ENCODE measurements at places on chromosomes 7 and 10.
A peak's percentile ranks its signal among the peaks of the same experiment; 100 is the strongest.

GRCh38 chr7:127768241-127768640 is 116.2 kb downstream of the SND1 start:
- no peak for DNase-seq

DNA sequence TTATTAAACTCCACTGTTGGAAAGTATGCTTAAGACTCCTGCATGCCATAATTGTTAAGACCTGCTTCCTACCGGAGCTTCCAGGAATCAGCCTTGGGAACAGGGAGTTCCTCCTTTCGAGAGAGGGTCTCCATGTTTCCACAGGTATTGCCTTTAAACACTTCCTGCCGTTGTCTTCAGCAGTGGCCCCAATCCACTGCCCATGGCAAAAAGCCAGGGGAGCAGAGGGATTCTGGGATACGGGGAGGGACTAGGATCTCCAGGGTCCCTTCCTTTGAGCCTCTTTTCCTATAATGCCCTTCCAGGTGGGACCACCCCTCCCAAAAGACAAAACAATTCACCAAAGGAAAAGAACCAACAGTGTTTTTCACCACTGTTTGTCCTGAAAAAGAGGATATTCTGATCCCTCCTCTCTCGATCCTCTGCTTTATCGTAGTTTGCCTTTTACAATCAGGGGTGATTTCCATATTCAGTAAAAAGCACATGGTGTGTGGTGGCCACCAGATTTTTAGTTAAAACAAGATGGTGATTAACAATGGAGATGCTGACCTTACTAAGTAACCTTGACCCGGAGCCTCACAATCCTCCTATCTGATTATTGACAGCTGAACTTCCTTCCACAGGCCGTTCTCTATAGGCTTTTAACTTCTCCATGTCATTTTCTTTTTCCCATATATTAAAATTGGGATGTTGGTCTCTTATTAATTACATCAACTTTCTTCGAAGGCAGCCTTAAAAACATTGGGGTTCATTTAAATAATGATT is 36.0 kb downstream of the LRRC72 start:
- no peak for DNase-seq

DNA sequence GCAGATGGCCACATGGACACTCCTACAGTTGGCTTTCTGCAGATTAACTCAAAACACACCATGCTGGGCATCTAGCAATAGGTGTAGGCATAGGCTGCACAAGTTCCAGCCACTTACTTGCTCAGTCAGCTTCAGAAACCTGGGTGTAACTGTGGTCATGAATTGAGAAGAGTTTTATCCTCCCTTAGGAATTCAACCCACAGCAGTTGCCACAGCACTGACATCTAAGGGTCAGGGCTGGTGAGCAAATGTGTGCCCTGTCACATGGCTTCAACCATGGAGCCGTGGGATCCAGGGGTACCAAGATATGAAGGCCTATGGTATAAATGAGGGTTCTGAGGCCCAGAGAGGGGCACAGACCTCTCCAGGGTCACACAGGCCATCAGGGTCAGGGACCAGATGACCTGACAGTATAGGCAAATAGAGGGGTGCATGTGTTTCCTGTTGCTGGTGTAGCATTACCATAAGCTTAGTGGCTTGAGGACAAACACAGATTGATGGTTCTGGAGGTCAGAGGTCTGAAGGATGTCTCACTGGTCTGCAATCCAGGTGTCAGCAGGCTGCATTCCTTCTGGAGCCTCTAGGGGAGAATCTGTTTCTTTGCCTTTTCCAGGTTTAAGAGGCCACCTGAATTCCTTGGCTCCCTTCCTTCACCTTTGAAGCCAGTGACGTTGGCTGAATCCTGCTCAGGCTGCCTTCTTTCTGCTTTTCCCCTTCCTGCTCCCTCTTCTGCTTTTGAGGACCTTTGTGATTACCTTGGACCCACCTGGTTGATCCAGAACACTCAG is 24.1 kb downstream of the MINDY4 start:
- DNase-seq, result no peak

GRCh38 chr7:17498230-17498629 is 199.8 kb downstream of the AHR start:
- no peak for DNase-seq

- no peak for DNase-seq
These were observed 132.6 kb downstream of the MAPK8 start for GRCh38 chr10:48439031-48439430.

GRCh38 chr7:134545380-134545779 is 3.5 kb upstream of the AKR1B15 start:
- DNase-seq, result no peak

GRCh38 chr7:79037001-79037400 is 416.5 kb downstream of the MAGI2 start:
- no peak for DNase-seq

GRCh38 chr7:124162667-124163066 is 129.8 kb upstream of the TMEM229A start:
- no peak for DNase-seq

GRCh38 chr10:930625-931325 is 730 bp downstream of the LARP4B start:
- peak; percentile 18 for DNase-seq

- DNase-seq, result no peak
These were observed 876 bp downstream of the DNAH11 start for GRCh38 chr7:21543528-21544302.

- no peak for DNase-seq
These were observed 239.1 kb downstream of the ZMYND11 start for GRCh38 chr10:374354-374753.

DNA sequence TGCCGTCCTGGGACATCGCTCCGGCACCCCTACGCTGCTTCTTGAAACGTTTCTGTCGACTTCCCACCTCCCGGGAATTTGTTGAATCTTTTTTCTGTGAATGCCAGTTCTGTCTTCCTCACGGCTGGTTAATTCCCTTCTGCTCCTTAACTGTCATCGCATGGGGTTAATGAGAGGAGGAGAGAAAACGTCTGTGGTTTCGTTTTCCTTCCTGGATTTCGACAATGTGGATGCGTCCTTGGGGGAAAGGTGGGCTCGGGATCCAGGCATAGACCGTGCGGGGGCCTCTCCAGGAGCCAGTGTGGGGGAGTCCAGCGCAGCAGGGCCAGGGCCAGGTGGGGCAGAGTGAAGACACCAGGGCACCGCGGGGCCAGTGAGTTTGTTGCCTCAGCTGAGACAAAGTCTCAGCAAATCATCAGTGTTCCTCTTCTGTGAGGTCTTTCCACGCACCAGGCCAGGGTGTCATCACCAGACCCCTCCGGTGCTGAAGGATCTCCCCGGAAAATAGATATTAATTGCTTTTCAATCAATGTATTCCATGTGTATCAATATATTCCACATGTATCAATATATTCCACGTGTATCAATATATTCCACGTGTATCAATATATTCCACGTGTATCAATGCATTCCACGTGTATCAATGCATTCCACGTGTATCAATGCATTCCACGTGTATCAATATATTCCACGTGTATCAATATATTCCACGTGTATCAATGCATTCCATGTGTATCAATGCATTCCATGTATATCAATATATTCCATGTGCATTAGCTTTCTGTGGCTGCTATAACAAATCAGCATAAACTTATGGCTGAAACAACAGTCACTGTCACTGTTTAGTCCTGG is 33.7 kb upstream of the CFAP46 start:
- DNase-seq, result no peak

GRCh38 chr7:36224934-36225858 is 72.1 kb downstream of the EEPD1 start:
- DNase-seq, result no peak

DNA sequence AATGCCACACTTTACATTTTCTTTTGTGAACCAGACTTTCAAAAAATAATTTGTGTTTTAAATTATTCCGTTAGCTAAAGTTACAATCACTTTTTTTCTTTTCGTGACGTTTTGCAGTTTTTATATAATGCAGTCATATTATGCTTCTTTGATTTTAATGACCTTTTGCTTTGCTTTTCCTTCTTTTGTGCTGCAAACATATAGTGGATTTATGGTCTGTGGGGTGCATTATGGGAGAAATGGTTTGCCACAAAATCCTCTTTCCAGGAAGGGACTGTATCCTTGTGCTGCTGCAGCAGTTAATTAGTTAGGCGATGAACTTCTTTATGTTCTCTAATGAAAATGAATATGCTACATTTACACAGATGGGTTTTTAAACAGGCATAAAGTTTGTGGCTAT is 117.4 kb downstream of the MAPK8 start:
- DNase-seq, result no peak

DNA sequence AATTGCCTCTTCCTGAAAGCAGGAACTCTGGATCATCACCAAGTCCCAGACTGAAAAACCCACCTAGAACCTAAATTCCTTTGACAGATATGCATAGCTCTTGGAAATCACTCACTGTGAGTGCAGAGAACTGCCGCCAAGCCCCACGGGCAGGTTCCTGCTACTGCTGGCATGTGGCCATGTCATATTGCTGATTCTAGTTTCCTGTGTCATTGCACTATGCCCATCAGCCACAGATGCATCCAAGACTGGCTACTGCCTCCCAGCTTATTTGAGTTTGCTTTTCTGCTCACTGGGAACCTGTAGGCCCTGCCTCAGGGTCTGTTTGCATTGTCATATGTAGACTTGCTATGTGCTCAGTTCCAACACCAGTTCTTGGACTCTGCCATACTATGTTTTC is 786.0 kb downstream of the GRID1 start:
- DNase-seq, result no peak

DNA sequence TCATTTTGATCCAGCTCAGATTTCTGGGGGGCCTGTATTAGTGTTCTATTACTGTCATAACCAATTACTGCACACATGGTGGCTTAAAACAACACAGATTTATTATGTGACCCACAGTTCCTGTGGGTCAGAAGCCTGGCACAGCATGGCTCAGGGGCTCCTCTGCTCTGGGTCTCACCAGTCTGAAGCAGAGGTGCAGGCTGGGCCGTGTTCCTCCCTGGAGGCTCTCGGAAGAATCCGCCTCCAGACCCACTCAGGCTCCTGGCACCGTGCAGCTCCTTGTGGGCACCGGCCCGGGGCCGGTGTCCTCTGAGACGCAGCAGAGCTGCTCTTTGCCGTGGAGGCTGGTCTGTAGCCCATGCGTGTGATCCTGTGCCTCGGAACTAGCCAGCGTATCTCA is 61.5 kb downstream of the RAMP3 start:
- no peak for DNase-seq

DNA sequence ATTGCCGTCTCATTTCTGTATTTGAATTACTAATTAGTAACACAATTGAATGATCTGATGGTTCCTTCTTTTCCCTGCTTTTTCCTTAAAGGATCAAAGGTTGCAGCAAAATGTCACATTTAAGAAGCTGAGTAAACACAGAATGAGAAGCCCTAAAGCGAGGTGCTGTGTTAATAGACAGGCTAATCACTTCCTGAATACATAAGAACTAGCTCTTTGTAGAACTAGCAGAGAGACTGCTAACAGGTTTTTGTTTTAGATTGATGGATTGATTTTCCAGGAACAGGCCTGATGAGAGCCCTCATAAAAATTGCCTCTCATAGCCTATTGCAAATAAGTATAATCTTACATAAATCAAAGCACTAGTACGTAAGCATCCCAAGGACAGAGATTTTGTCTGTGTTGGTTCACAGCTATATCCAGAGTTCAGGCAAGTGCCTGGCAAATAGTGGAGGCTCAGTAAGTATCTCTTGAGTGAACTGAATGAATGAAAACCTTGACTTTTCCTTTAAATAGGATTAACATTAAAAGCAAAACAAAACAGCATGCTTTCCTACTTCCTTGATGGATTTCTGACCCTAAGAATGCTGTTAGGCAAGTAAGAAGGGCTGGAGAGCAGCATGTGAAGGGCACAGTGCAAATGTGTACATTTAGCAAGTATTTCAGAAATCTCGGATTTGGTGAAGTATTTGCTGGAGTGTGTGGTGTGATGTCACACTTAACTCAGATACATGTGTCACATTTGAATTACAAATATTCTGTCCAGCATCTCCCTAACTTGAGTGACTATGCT is 3.3 kb downstream of the TMEM229A start:
- no peak for DNase-seq

DNA sequence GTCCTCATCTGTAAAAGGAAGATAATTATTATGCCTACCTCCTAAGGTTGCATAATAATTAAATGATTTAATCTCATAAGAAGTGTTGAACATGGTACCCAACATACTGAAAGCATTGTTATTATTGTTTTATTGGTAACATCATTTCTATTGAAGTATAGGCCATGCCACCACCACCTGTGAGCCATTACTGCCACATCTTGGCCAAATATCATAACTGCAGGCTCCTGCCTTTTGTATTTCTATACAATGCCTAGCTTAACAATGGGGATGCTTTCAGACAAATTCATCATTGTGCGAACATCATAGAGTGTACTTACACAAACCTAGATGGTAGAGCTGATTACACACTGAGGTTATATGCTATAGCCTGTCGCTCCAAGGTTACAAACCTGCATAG is 61.1 kb upstream of the NPSR1 start:
- no peak for DNase-seq

DNA sequence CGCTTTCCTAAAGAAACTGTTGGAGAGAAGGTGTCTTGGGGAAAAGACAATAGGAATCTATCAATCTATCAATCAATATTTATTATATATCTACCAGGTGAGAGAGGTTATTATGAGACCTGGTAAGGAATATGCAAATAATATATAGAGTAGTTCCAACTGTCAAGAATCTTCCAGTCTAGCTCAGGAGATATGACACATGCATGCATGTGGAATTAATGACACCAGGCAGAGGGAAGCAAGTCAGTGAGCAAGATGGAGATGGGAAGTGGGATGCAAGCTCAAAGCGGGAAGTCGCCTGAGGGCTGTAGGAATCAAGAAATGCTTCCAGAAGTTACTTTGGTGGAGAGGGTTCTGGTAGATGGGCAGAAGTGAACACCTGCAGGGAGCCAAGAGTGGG is 187.4 kb upstream of the NRP1 start:
- no peak for DNase-seq

GRCh38 chr10:44398747-44399658 is 14.1 kb upstream of the CXCL12 start:
- no peak for DNase-seq

GRCh38 chr10:124675261-124675660 is 68.9 kb downstream of the FAM53B start:
- DNase-seq, result no peak

DNA sequence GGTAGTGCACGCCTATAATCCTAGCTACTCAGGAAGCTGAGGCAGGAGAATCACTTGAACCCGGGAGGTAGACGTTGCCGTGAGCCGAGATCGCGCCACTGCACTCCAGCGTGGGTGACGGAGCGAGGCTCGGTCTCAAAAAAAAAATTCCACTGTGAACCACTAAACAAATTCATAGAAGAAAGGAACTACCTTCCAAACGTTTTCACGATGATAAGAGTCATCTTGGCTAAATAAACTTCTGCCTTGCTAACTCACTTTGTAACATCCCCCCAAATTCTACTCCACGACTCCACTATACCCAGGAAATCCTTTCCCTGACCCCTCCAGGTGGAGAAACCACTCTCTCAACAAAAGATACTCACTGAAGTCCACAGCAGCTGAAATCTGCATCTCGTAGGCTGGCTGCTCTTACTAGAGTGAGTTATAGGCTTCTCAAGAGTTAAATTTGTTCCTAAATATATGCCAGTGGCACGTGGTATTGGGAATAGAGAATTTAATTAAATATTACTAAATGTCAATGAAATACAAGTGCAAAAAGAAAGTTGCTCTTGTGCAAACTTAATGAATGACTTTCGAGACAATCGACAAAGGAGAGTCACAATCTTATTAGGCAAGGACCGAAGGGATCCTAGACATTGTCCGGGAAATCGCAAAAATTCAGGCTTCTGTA is 1.6 kb upstream of the GTF2I start:
- peak; percentile 35 for DNase-seq

- DNase-seq, result no peak
These were observed 129.3 kb downstream of the GLI3 start for GRCh38 chr7:42107484-42108240.

- DNase-seq, result no peak
These were observed 107.5 kb upstream of the KIF5B start for GRCh38 chr10:32163762-32164148.

GRCh38 chr10:92846854-92847201 is 1.5 kb upstream of the EXOC6 start:
- DNase-seq, result no peak

Data from CD4-positive, alpha-beta T cell treated with Interleukin-17A for 4 hours (primary cell).